ENCODE measurements at places on chromosomes 11 and 22.

DNA sequence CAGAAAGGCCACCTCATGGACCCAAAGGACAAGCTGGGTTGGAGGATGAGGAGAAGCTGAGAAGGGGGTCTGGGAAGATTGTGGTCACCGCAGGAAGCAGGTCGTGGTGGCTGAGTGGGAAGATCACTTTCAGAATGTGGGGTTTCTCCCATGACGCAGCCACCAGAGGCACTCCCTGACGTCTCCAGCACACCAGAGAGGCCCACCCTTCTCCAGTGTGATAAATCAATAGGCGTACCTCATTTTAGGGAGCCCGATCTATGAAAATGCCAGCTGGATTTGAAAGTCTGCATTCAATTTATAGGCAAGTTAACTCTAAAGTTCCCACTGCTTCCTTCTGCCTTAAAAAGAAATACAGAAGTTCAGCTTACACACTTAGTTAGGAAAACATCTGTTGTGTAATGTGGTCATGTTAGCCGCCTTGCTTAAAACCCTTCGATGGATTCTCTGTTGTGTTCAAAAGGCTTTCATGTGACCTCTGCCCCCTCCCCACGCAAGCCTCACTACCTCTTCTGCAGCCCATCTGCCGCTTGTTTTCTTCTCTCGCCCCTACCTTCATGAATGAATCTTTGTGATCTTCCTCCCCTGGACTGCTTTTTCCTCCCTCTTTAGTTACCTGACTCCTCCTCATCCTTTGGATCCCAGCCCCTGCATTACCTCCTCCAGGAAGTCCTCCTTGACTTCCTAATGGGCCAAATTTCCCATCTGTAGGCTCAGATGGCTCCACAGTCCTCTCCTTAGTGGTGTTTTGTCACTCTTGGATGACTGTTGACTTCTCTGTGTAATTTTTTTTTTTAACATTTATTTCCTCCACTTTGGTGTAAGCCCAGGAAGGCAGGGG, 10.7 kb downstream of the TSPAN18 start:
- DNase-seq = no peak

DNA sequence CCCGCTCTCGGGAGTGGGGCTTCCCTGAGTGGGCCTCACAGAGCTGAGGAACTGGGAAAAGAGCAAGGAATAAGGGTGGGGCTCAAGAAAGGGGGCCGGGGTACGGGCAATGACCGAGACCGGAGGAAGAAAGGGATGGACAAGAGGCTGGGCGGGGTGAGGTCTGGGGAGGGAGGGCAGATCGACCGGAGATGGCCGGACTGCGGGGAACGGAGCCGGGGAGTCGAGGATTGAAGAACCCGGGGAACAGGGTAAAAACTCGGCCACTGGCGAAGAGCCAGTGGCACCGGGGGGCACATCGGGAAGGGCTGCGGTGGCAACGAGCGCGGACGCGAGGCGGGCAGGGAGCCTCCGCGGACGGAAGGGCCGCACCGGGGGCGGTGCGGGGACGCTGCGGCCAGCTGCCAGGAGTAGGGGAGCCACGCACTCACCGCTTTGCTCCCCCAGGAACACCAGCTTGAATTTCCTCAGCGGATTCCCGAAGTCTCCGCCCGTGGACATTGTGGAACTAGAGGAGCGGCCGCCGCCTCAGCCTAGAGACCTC, 667 bp downstream of the RAB6A start:
- peak; percentile 50 for DNase-seq

GRCh38 chr22:40202225-40202944, 24.7 kb downstream of the TNRC6B start:
- DNase-seq = no peak

DNA sequence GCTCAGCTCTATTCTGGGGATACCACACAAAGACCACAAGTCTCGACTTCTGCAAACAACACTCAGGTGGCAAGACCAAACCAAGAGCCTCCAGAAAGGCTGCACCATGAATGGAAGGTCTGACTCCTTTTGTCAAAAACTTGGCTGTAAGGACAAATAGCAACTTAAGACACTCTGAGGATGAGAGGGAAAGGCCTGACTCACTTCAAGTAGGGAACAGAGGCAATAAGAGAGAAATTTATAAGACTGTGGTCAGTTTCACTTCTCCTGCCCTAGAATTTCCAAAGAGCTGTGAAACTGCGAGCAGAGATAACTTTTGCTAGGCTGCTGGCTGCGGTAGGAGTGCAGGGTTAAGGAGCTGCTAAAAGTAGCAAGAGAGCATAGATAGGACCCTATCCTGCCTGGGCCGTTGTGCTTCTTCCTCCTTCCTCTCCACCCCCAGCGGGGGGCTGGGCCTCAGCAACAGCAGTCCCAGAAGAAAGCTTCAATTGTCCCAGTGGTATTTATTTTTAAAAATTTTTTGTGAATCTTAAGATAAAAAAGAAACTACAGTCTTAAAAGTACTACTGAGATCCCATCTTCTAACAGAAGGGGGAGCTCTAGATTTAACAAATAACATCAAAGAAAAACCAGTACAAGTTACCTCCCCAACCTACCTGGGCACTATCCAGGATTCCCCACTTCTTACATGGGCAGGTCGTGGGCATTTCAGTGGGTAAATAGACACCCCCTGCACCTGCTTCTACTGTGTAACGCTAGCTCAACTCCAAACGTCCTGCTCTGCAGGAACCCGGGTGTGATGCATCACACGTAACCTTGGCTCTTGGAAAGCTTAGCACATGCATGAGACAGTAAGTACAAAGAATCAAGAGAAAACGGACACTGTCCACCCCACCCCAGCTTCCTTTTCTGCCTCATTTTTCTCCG, 66.4 kb downstream of the SGSM3 start:
- no peak for DNase-seq

DNA sequence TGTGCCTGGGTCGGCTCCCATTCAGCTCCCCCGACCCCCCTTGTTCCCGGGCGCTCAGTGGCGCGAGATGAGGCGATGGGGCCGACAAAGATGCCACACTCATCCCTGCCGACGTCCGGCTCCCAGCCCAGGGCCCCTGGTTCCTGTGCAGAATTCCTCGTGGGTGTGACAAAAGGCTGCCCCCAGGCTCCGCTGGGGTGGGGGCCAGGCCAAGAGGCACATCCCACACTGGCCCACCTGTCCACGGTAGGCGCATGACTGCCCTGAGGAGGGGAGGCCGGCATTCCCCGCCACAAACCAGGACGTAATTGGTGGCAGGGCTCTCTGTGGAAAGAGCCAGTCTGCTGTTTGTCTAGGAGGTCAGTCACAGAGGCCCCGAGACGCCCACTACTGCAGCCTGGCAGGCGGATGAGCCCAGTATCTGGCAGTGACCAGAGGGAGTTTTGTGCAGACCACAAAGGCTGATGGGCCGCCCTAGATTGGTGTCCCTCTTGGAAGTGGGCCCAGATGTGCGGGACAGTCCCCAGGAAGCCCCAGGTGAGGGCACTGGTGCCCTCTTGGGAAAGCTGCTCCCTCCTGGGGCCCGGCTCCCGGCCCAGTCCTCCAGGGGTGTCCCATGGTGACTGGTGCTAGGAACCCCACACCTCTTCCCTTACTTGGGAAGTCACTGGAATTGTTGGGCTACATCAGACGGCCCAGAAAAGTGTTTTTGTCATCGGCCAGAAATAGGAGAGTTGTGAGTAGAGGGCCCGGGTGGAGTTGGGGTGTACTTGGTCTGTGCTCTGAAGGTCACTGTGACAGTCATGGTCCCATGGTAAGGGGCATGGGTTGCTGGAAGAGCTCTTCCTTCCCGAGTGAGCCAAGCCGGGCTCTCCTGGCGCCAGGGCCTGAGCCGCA, 5.8 kb downstream of the CCND1 start:
- no peak for DNase-seq
